ENCODE measurements at places on chromosomes 5 and 9.
A peak's percentile ranks its signal among the peaks of the same experiment; 100 is the strongest.

- DNase-seq = no peak
Measured at GRCh38 chr9:98287384-98287783, 31.9 kb upstream of the TBC1D2 start.

DNA sequence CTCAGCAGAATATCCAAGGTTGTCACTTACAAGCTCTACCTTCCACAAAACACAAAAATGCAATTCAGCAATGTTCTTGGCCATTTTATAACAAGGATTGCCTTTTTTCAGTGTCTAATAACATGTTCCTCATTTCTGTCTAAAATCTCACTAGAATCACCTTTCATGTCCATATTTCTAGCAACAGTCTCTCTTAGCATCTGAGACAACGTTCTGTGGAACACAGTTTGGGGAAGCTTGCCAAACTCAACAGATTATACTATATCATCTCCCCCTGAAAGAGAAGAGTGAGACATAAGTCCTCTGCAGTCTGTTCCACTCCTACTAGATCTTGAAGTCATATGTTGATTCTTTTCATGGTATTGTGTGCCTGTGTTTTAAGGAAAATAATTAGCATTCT is 70.7 kb downstream of the F2RL2 start:
- no peak for DNase-seq

- DNase-seq = no peak
Measured at GRCh38 chr5:142845402-142845921, 75.3 kb downstream of the ARHGAP26 start.

GRCh38 chr9:97557606-97558095 is 56.2 kb downstream of the TMOD1 start:
- no peak for DNase-seq

- peak; percentile 54 for DNase-seq
Measured at GRCh38 chr9:35510754-35511428, 21.0 kb downstream of the RUSC2 start.

DNA sequence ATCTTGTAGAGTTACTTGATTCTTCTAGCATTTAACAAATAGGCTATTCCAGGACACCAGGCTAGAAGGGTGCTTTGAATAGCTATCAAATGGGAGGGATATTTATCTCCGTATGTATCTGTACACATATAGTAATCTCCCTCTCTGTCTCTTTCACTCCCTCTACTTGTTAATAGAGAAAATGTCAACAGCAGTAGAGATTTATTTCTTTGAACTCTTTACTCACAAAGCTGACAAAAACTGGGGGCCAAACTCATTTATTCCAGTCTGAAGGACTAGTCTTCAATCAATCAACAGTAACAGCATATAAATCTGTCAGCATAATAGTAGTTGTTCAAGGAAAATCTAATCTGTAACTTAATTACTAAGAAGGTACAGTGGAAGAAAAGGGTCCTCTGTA is 78.2 kb upstream of the FER start:
- no peak for DNase-seq

GRCh38 chr5:1468247-1468612 is 23.0 kb upstream of the SLC6A3 start:
- DNase-seq = peak; percentile 58

DNA sequence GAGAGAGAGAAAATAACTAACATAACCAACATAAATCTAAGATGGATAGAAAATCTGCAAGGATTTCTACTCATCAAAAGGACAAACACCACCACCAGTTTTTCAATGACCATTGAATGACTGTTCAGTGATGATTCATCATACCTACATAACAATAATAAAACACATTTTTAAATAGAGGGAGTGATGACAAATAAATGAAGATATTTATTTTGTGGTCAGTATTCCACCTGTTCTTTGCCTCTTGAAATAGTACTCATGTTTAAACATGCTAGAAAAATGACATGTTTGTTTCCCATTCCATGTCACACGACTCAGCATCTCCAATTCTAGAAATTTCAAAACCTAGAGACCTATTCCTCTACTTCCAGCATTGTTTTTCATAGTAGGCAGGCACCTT is 34.6 kb upstream of the ADAMTS16 start:
- no peak for DNase-seq

- DNase-seq = peak; percentile 64
Measured at GRCh38 chr5:147509710-147510651, at the start of gene DPYSL3. Gene DPYSL3 (minus strand): TSS chr5:147510068. CDS start chr5:147509858, 210 bp downstream.

- DNase-seq = no peak
Measured at GRCh38 chr5:95631255-95631958, 11.5 kb downstream of the GPR150 start.

GRCh38 chr5:89520771-89521170 is 637.8 kb upstream of the MEF2C start:
- DNase-seq = no peak

GRCh38 chr9:107049803-107050184 is 186.8 kb downstream of the ZNF462 start:
- no peak for DNase-seq

DNA sequence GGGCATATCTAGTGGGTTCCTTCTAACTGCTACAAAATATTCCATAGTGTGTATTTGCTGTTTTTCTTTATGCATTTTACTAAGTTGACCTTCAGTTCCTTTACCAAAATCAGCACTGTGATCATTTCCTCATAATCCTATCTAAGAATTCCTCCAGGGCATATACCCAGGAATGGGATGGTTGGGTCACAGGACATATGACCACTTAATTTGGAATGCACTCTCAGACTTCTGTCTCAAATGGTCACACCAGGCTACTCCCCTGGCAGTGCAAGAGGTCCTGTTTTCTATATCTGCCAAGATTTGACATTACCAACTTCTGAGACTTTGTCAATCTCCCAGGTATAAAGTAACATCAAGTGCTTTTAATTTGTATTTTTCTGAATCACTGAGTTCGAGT is 63.9 kb downstream of the ADAMTS12 start:
- no peak for DNase-seq

DNA sequence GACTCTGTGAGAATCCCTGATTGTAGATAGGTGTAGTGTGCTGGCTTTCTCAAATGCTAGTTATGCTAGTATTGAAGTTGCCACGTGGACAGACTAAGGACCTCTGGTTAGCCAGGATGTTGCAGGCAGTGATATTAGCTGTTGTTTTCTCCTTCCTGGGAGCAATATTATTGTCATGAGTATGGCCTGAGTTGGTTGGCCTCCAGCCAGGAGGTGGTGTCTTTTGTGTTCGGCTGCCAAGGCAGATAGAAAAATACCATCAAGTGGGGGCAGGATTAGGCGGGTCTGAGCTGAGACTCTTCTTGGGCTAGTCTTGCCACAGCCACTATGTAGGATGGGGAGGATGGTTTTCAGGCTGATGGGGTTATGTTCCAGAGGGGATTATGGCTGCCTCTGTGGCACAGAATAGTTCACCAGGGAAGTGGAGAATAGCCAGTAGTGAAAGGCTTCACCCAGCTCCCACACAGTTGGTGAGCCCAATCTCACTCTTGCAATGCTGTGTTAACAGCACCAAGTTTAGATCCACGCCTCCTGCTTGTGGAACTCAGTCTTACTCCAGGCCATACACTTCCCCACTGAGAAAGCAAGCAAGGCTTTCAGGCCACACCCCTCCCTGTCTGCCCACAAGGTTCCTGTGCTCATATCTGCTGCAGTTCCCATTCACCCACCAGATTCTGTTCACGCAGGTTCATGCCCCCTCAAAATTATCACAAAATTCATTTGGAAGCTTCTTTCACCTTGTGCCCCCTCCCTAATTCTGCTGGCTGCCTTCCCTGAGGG is 31.2 kb downstream of the GHR start:
- no peak for DNase-seq

- DNase-seq = no peak
Measured at GRCh38 chr9:112747094-112747493, 3.5 kb upstream of the SNX30 start.

- DNase-seq = no peak
Measured at GRCh38 chr5:174840435-174840834, 116.1 kb downstream of the MSX2 start.

DNA sequence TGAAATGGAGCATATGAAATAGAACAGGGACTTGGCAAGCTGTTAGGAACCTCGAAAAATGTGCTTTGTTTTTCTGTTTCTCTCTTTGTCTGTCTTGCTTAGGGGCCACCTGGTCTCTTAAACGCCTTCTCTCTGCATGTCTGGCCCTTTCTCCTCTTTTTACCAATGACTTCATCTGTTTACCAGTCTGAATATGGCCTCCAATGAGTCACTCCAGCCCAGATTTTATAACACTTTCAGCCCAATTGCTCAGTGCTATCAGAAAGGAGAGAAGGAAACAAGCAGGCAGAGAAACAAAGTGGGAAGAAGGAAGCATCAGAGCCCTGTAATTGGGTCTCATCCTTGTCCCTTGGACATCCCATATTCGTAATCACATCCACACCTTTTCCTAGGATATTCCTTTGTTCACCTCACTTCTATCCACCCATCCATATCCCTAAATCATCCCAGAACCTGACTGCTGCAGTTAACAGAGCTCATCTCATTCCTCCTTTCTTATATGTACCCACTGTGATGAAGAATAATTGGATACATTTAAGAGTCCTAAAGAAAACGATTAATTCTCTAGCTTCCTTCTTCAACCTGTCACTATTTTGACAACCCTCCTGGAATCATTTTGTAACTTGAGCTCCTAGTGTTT is 151.8 kb upstream of the GPR151 start:
- no peak for DNase-seq

- DNase-seq = peak; percentile 48
Measured at GRCh38 chr9:137296670-137297664, 5.1 kb downstream of the NRARP start.

GRCh38 chr5:179268966-179269693 is 76.1 kb downstream of the ADAMTS2 start:
- no peak for DNase-seq

DNA sequence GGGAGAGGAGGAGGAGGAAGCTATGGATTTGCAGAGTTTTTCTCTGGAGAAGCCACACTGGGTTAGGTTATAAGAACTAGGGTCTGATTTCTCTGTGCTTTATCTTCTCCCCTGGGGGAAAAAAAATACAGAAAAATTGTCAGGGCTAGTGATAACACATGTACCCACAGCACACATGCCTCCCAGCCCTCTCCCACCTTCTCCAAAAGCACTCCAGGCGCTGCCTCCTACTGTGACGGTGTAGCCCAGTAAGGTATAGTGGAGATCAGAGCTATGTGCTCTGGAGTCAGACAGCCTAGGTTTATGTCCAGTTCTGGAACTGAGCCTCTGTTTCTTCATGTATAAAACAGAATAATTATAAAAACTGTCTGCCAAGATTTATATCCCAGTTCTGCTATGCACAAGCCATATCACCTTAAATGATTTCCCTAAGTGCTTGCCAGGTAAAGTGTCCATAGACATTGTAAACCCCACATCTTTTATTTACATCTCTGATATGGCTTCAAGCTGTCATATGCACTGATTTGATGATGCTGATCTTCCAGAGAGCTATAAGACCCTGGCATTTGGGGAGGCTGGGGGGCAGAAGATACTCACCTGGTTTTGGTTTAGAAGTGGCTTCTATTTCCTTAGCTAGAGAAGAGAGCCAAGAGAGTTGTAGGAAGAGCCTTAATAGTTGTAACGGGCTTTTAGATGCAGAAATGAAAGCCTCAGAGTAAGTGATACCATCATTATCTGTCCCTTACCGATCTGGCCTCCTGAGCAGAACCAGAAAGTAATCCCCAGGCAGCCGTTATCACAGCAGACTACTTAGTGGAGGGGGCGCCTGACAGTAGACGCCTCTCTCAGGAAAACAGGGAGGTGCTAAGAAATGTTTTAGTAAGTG is 7.6 kb downstream of the SLC1A3 start:
- DNase-seq = no peak

- no peak for DNase-seq
Measured at GRCh38 chr9:70579686-70580085, 165.2 kb upstream of the KLF9 start.

GRCh38 chr5:141402553-141403243 is at the start of gene PCDHGA9:
Gene PCDHGA9 (plus strand): TSS chr5:141402778. CDS start chr5:141402953, 175 bp downstream.
- DNase-seq = no peak

DNA sequence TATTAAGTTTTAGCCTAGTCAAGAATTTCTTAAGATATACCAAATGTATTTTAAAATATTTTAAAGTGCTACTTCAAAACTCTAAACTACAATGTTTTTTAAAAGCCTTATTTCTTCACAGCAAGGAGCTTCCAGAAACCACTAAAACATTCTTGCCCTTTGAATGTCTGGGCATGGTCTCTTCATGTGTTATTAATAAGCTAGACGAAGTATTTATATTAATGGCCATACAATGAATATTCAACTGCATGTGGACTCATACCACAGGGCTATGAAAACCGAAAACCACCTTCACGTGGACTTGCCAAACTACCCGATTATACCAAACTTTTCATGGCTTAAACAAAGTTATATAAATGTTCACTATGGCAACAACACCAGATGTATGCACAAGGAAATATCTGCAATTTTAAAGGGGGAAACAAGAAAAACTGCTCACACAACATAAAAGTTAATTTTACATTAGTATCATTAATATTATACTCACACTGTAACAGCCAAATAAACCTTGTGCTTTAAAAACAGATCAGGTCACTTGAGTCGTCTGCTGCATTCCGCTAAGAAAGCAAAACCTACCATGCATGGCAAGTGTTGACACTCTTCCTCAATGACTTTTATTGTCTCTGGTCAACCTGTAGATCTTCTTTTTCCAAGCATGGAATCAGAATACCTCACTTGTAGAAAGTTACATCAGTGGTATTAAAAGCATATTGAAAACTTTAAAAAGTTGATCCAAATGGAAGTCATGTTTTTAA is 246.3 kb downstream of the BNC2 start:
- DNase-seq = no peak

DNA sequence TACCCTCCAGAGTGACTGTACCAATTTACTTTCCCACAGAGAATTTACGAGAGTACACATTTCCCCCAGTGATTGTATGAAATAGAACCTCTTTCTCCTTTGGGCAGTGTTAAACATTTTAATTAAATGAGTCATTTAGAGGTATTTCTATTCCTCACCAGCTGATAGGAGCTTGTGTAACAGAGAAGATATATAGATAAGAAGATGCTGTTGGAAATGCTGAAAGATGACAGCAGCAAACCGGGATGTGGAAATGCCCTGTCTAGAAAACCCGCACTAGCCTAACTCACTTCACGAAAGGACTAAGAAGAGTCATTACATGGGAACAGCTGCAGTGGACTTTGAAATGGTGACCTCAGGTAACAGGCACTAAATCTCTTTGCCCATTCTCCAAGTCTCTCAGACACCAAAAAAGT is 68.3 kb downstream of the LPAR1 start:
- DNase-seq = no peak

DNA sequence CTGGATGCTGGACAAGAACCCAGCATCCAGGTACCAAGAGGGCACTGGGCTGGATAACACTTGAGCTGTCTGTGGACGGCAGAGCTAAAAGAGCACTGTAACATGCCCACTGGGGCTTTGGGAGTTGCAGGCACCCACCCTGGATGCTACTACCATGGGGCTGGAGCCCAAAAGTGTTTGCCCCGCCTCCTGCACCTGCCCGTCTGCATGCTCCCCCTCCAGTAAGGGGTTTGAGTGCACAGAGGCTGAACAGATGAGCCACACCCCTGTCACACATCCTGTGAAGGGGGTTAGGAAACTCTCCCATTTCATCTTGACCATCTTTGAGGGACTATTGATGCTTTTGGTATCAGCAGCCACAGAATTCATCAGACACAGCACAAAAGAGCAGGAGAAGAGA is 69.0 kb downstream of the LIX1 start:
- no peak for DNase-seq
